Psoas muscle (tissue), 8 donors: ENCODE measurements at places on chromosomes 5 and 9. TPM values are rescaled to one million over a fixed set of nuclear protein-coding genes. Genes with fewer than 3 reads are reported as not detected.

DNA sequence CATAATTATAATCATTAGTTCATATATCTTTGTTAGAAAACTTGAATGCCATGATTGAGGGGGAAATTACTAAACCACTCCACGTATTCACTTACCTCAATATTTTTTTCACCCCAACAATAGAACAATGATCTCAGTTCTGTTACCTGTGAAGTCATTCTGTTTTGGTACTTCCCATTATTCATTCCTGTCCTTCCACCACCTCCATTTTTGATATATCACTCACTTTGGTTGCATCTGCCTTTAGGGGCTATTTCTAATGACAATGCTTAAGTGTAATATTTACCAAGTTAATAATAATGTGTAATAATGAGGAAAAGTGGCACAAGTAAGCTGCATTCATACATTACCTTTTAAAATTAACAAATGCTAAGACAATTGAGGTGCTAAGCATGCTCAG lies 218.4 kb downstream of the SPATA31D1 start:
- DNase-seq = no peak

DNA sequence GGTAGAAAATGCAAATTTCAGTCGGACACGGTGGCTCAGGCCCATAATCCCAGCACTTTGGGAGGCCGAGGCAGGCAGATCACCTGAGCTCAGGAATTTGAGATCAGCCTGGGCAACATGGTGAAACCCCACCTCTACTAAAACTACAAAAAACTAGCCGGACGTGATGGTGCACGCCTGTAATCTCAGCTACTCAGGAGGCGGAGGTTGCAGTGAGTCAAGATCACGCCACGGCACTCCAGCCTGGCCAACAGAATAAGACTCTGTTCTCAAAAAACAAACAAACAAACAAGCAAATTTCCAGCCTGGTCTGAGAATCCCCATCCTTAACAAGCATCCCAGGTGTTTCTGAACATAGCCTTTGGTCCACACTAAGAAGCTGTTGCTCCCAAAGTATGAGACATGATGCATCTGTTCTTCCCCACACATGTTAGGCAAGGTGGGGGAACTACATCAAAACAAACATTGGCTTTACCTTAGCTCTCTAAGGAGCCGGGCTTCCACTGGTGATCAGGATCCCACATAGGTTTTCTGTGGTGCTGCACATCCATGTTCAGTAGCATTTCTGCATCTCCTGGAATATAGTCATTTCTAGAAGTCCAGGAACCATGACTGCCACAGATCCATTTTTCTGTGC lies 92.5 kb upstream of the DMRT1 start:
- DNase-seq = no peak

DNA sequence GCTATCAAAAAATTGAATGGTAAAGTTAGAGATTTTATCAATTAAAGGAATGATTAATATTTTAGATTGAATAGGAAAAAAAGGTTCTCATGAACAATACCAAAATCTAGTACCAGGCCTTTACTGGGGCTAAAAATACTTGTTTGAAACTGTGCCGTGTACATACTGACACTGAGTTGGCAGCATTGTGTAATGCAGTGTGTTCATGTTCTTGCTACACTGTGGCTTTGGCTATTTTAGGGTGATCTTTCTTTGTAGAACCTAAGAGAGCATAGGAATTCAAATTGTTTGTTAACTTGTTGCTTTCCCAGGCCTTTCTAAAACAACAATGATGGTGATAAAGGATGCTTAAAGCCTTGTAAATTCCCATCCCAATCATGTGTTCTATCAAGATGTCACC lies 80.9 kb downstream of the KIF4B start:
- DNase-seq = no peak

- DNase-seq = no peak
Measured at GRCh38 chr5:78612227-78613150, 36.1 kb downstream of the LHFPL2 start.

The HTR1A gene
- not detected for polyA plus RNA-seq
